ENCODE measurements at places on chromosomes 2 and 18.

DNA sequence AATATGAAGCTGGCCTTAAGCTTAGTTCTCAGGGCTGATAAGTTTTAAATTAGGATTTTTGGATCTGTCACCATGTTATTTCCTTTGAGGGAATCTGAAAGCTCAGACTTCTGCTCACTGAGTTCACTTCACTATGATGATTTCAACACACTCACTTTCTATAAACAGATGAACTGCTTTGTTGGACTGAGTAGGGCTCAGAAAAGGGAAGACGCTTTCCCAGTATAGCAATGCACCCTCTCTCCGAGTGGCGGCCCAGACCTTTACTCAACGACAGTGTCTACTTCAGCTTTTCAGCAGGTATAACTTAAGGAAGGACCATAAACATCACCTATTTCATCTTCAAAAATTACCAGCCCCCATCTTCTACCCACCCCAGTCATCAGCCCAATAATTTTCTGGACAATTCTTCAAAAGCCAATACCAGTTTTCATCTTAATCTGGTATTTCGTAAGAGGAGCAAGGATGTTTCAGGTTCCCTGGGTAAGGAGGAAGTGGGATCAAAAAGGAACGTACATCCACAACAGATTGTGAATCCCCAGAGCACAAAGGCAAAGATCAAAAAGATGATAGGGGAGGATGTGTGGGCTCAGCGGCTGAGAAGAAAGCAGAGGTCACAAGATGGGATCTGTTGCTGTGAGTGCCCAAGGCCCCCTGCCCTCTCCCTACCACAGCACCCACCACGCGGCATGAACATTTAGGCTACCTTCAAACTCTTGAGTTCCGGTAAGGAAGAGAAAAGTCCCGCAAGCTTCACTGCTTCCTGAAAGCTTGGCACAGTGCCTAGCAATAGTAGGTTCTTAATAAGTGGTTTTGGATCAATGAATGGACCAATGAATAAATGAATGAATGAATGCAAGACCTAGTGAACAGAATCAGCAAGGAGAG, 41.9 kb downstream of the LPIN2 start:
- DNase-seq, result no peak

GRCh38 chr2:153291718-153292117, 186.8 kb downstream of the RPRM start:
- DNase-seq, result no peak

DNA sequence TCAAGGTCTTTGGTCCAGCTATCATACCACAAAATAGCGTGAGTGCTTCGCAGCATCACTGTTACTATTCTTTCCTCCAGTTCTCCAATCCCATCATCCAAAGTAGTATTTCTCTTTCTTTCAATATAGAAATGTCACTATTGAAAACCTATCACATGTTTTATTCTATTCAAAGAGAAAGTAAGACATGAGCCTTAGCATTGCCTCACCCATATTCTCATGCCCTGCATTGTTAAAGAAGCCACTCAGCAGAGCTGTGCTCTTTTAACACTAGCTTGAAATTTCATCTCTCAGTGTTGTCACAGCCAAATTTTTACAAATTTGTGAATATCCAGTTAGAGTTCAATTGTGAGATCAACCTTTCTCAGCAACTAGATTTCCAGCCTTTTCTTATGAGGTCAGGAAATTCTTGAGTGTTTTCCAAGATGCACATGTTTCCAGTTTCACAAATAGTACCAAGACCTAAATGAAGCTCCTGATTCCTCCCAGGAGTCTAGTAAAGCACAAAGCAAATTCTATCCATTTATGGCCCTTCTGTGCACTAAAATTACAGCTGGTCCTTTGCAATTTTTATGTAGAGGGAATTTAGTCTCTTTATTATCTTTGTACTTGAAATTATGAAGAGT, 343.7 kb downstream of the SPAG16 start:
- no peak for DNase-seq

DNA sequence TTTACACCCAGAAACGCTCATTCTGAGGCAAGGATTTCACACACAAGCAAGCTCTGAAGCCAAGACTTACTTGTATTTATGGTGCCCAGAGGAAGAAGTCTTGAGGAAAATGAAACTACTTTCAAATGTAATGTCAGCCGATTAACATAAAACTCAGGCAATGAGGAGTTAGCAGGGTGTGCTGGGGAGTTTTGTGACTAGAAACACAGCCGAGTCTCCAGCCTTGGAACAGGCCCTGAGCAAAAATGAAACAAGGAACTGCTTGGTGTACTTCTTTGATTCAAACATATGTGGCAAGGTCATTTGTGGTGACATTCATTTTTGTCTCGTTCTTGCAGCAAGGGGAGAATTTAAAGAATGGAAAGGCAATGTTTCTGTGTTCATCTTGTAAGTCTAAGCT, 4.5 kb downstream of the DYTN start:
- DNase-seq, result no peak

DNA sequence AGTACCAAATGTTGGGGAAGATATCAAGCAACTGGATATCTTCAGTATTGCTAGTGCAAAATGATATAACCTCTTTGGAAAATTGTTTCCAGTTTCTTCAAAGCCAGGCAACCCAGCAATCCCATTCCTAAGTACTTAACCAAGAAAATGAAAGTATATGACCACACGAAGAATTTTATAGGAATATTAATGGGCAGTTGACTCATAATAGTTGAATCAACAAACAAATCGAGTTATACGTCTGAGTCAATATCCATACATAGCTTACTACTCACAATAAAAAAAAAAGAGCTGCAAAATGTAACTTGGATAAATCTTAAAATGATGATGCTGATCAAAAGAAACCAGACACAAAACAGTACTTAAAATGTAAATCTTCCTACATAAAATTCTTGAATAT, 810.4 kb downstream of the METTL4 start:
- no peak for DNase-seq

- no peak for DNase-seq
Measured at GRCh38 chr2:10378189-10378588, 69.9 kb downstream of the ODC1 start.

DNA sequence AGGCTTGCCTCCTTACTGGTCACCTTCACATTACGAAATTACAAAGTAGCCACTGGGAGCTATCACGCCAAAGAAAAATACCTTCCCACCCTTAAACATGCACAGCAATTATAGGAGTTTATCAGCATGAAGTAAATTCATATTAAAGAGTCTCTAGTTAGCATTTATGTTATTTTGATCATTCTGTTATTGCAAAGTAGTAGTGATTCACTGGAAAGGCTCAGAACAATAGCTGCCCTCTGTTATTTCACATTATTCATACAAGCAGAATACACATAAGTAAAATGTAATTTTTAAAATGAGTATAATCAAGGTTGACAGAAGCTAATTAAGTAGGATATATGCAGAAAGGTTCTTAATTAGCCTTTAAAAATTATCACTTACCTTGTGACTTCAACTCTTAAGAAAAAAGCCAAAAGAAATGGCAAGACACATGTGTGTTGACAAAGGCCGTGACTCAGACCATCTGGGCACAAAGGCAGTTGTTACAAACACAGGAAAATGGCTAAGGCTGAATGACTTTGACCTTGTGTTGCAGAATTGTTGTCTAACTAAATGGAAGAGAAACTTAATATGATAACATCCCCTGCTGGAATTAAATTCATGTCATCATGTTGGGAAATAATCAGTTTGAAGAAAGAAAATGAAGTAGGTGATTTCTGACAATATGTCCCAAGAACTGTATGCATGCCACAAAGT, 108.3 kb downstream of the ARL6IP6 start:
- no peak for DNase-seq

DNA sequence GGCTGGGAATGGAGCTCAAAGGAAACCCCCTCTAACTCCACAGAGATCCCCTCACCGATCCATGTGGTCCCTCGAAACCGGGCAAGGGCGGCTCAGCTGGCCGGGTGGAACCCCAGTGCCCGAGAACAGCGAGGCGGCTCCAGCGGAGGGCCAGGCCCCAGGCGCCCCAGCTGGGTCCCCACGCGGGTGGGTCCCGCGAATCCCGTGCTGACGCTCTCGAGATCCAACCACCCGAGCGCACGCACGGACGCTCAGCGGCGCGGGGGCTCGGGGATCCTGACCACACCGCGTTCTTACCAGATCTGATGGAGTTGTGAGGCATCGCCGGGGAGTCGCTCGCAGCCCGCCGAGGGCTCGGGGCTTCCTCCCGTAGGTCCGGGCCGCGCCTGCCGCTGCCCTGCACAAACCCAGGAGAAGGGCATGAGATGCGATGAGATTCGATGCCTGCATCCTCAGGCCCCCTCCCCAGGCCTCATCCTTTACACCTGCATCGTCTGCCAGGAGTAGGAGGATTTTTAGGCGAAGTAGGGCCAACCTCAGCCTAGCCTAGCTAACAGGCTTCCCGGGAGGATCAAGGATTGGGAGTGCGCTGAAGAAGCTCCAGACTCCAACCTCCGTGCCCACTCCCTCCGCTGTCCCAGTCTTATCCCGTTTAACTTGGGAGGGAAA, 514 bp downstream of the PAX8 start:
- DNase-seq, result no peak

DNA sequence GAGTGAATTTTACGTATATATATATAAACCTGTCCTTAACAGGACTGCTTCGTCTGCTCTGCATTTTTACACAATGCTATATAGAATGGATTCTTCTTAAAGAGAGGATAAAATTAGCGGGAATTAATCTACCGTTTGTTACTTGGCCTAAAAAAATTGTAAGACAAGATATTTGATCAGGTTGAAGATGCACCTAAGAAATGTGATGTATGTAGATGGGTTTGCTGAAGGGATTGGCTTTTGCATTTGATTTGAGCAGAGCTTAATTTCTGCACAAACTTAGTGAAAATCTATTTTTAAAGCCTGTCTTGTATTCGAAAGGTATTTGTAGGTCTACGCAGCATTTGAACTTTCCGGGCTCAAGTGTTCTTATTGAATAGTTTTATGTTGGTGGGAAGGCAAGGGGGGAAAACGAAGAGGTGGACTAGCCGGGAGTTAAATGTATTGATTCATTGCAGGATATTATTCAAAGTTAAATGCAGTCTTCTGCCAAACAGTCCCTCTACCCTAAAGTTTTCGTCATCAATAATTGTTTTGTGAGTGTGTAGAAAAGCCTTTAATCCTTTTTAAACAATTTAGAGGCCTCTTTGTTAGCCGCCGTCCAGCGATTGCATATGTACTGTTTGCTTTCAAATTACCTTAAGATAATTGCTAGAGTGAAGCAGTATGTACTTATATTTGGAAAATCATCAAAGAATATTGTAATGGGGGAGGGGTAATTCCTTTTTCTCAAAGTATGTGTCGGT, 1.2 kb downstream of the PPP1CB start:
- no peak for DNase-seq

- DNase-seq, result no peak
Measured at GRCh38 chr2:64586883-64587481, 62.9 kb downstream of the AFTPH start.

DNA sequence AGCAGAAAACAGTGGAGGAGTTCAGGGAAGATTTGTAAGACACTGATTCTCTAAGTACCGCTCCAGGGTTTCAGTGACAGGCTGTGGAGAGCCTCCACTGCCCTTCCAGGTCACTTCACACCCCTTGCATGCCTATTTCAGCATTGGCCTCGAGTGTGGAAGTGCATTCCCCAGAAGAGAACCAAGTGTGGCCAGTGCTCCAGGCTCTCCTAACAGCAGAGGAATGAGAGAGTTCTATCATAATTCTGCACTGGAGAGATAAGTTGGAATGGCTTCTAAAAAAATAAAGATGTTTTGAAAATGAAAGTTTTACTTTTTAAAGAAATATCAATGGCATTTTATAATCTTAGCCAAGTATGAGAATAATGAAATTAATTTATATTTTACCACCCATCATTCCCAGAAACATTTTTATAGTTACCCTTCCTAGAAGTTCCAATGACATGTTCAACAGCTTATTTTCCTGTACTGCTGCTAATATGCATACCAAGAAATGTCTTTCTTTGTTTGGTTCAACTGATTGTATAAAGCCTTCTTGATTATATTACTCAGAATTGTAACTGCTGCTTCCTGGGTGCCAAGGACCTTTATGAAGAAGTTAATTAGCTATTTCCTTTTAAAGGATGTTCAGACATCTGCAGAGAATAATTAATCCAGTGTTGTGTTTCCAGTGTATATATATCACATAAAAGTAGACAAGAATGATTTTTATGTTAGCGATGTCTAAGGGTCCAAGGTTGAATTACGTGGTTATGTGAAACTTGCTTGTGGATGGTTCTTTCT, 61.0 kb upstream of the SERPINE2 start:
- DNase-seq, result no peak

DNA sequence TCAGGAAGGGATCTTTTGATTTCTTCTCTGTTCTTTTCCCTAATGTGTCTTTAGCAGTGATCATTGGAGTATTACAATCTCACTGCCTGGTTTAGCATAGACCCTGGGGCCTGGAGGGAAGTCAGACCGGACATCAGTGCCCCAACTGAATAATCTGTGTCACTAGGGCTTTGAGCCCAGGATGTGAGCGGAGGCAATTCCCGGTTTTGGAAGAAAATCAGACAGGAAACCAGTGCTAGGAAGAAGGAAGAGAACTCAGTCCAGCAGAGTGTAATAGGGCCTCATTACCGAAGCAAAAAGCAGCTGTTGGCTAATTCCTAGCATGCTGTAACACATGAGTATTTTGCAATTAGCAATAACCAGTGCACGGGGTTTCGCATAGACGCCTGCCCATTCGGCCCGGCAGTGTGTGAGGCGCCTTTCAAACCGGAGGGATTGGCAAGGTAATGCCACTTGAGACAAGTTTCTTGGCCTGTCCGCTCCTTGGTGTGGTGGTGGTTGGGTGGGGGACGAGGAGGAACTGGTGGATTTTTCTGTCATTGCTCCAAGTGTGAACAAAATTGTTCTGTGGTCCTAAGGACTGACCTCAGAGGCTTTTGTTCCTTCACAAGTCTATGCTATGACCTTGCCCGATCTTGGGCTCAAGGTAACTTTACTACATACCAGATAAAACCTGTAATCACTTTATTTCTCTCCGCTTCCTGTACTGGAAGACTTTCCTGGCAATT, 2.8 kb downstream of the FOSL2 start:
- DNase-seq, result no peak

GRCh38 chr2:119315241-119315925, 51.3 kb downstream of the C2orf76 start:
- no peak for DNase-seq

- no peak for DNase-seq
Measured at GRCh38 chr2:16140771-16141640, 200.7 kb downstream of the MYCN start.

GRCh38 chr18:50061876-50062517, 132.9 kb downstream of the MYO5B start:
- DNase-seq, result no peak

GRCh38 chr18:9823805-9824473, 61.8 kb upstream of the TXNDC2 start:
- DNase-seq, result no peak

GRCh38 chr18:35683021-35683420, 101.5 kb downstream of the GALNT1 start:
- DNase-seq, result no peak

Data from ascending aorta (tissue), 2 donors.